ENCODE measurements at places on chromosomes 4 and X.

DNA sequence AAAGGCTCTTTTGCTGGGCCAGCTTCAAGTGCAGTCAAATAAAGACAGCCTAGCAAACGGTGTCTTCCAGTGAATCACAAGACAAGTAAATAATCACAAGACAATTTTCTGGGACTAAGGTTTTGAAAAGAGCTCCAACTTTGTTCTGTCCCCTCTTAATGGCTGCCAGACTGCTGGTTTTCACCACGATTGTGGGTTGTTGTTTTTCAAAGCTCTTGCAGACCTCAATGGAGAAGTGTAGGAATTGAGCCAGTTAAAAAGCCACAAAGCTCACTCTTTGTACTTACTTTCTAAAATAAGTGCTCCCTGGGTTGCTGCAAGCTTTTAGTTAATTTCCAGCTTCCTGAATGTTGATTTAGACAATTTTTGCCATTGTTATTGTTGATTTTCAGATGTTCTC, 405.8 kb upstream of the HTR2C start:
- DNase-seq, result no peak

GRCh38 chr4:187569871-187570270, 425.7 kb upstream of the ZFP42 start:
- DNase-seq, result no peak

GRCh38 chr4:169765835-169766234, 8.1 kb upstream of the HPF1 start:
- DNase-seq, result no peak

- no peak for DNase-seq
These were observed 61.7 kb downstream of the MAML3 start for GRCh38 chr4:140092094-140092851.

DNA sequence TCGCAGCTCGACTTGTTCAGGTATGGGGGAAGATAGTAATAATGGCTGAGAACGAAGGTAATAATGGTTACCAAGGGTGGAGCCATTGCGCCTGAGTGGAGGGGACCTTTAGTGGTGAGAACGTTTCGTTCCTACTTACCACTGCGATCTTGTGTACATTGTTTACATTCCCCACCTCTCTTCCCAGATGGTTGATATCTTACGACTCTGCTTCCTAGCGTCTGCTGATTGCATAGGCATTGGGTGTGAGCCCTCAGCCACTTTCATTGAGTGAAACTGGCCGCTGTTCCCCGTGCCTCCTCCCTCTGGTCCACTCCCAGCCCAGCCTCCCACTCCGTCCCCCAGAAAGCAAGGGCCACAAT, 850 bp downstream of the IGBP1 start:
- DNase-seq, result no peak

DNA sequence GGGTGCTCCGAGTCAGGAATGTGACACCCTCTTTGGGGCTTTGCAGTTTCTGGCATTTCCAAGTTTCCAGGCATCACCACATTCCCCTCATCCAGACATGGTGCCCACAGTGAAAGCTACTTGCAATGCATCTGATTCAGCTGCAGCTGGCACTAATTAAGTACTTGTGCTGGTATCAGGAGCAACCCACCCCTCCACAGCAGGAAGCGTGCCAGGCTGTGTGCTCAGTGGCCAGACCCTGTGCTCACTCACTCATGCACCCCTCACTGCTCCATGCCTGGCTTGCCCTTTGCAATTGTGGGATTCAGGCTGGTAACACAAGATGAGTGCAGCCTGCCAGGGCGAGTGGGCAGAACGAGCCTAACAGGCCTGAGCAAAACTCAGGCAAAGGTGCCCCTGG, 271.2 kb downstream of the EPHA5 start:
- no peak for DNase-seq

- no peak for DNase-seq
These were observed 356.5 kb downstream of the CBLL2 start for GRCh38 chrX:22629105-22629725.

GRCh38 chr4:17958181-17958580, 63.4 kb downstream of the LCORL start:
- DNase-seq, result no peak
